ENCODE measurements at places on chromosomes 5 and 9.

DNA sequence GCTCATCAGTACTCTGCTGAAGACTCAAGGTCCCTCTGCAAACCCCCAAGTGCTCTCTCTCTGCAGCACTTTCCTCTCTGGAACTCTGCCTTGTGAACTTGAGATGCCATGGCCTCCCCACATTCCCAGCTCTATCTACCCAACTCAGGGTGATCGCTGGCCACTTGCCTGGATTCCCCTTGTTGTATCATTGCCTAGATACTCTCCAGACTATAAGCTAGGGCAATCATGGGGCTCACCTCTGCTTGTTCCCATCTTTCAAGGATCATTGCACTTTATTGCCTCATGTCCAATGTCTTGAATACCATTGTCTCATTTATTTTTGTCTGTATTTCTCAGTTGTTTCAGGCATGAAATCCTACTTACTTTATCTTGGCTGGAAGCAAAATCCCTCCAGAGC is 144.1 kb downstream of the PLPPR1 start:
- no peak for DNase-seq

DNA sequence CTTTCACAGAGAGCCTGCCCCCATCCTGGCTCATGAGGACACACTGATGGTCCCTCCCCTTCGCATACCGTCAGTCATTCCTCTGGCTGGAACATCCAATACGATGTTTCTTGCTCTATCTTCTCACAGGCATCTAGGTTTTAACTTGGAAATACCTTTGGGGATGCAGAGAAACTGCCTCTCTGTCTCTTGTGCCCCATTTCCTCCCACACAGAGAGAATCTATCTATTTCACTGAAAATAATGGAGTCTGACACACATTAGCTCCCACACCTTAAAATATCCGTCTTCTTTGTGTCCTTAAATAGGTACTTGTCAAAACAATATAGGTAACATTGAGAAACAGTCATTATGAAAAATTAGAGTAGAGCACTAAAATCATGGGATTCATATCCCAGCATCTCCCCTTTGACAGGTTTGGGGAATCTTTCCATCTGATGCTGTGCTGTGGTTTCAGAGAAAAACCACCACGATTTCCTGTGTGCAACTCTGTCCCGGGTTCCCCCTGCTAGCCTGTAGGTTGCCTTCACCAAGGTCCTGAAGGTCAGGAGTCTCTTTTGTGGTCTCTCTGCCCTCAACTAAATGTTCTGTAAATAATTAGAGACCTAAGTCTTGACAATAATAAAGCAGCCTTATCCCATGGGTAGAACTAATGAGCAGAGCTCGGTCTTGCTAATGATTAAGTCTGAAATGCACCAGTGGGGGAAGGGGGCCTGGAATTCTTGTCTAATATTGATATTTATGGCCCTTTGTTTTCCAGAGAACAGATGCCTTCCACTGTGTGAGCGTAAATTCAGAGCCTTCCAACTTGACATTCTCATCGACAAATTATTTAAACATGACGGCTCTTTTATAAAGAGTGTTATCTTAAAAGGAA is 371.0 kb downstream of the ICE1 start:
- DNase-seq: no peak

GRCh38 chr9:134847138-134847537 is 33.5 kb upstream of the FCN2 start:
- DNase-seq: no peak

GRCh38 chr9:113558632-113559502 is 95.3 kb downstream of the RGS3 start:
- no peak for DNase-seq

DNA sequence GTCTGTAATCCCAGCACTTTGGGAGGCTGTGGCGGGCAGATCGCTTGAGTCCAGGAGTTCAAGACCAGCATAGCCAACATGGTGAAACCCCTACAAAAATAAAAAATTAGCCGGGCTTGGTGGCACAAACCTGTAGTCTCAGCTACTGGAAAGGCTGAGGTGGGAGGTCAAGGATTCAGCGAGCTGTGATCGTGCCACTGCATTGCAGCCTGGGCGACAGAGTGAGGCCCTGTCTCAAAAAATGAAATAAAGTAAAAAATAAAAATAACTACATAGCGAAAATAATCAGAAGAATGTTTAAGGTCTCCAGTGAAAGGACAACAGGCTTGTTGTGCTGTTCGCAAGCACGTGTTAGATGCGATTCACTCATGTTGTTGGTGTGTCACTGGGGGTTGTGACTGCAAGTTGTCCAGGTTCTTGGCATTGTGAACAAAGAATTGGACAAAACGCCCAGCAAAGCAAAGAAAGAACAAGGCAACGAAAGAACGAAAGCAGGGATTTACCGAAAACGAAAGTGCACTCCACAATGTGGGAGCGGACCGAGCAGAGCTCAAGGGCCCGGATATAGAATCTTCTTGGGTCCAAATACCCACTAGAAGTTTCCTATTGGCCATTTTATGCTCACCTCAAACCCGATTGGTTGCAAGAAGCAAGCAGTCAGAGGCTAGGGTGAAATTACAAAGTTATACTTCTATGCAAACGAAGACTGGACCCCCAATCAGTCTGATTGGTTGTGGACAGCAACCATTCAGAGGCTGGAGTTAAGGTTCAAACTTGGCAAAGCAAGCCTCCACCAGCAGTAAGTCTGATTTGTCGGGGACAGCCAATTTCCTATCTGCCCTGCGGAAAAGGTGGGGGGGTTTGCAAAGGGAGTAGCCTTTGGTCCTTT is 844 bp upstream of the MCCC2 start:
- peak; percentile 22 for DNase-seq

- DNase-seq: no peak
Measured at GRCh38 chr9:3027210-3027609, 183.3 kb upstream of the PUM3 start.

- no peak for DNase-seq
Measured at GRCh38 chr9:121855476-121855875, 204.0 kb downstream of the DAB2IP start.

GRCh38 chr5:132222649-132223038 is 5.0 kb downstream of the P4HA2 start:
- no peak for DNase-seq

DNA sequence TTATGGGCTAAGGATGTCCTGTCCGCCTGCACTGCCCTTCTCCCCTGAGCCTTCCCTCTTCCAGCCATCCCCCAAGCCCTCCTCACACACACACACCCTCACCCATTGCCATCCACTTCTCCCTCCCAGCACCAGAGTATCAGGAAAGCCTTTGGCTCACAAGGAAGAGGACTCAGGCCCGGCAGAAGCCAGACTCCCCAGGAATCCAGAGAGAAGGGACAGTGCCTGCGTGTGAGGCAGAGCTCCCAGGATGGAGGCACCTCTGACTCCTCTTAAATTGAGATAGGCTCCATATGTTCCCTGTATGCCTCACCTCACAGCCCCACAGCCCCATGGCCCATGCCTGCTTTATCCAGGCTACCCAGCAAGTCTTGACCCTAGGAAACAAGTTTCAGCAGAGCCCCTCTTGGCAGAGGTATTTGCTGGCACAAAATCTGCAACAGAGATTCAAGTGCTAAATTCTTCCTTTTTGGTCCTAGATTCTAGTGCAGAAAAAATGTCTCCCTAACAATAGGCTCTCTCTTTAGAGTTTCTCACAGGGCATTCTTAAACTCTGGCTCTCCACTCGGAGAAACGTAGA is 761 bp downstream of the IL17B start:
- no peak for DNase-seq

GRCh38 chr9:89311346-89312221 is 589 bp downstream of the CKS2 start:
- no peak for DNase-seq

DNA sequence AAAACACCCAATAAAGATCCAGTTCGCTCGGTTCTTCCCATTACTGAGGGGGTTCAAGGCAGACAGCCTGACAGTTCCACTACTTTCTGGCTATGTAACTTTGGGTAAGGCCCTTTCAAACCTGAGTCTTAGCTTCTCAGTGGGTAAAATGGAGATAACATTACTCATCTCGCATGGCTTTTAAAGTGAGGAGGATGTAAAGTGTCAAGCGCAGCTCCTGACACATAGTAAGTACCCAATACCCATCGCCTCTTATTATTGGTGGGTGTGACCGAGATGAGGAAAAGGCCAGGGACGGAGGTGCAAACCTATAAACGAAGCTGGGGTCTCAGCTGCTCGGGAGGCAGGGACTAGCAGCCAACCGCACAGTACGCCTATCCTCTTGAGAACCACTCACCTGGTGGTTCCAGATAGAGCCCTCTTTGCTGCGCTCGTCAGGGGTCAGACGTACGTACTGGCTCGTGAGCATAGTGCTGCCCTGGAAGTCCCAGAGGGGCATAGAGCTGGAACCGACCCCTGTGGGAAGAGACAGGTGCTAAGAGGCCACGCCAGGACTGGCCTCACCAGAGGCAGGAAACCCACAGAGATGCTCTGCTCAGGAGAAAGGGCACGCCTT is 584 bp downstream of the LMAN2 start:
- no peak for DNase-seq

DNA sequence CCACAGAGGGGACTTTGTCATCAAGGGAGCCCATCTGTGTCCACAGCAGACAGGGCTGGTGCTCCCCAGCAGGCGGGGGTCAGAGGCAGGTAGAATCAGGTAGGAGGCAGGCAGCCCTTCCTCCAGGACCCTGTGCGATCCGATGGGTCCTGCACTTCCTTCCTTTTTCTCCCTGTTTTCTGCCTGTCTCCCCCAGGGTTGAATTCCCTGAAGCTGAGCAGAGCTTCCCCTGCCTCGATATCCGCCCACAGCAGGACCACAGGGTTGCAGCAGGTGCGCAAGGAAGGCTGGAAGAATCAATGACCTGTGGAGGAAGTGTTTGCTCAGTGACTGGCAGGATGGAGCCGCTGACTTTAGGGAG is 69.2 kb downstream of the MRPL36 start:
- no peak for DNase-seq

DNA sequence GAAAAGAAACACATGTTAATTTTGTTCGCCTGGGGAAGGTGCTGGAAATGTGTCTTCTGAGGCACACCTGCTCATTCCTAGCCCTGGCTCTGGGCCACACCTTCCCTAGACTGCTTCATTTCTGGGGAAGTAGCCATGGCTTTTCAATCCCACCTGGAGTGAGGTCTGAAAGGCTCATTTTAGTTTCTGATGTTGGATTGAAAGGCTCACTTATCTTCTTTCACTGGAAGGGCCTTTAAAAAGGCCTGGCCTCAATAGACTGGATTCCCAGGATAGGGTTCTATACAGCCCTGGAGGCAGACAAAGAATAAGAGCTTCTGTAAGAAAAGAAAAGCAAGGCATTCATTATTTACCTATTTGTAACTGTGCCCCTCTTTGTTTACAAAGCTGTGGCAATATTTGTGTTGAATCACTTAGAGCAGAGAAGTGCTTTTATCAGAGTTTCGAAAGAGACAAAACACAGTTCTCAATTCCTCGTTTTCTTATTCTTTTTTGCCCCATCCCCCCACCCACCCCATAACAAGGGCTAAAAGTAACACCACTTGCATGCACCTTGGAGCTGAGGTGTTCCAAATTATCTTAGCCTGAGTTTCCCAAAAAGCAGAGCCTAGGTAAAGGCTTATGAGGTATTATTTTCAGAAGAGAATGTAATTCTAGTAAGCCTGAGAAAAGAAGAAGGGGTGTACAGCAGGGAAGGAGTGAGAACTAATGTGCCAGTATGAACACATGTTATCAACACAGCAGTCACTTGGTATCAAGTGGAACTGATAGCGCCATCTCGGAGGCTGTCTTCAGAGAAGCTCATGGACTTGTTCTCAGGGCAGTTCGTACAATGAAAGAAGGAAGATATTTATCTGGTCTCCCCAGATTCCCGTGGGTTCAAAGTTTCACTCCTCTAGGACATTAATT is 413.1 kb downstream of the KCTD16 start:
- no peak for DNase-seq

GRCh38 chr9:113715086-113715485 is 161.0 kb upstream of the ZNF618 start:
- DNase-seq: no peak

DNA sequence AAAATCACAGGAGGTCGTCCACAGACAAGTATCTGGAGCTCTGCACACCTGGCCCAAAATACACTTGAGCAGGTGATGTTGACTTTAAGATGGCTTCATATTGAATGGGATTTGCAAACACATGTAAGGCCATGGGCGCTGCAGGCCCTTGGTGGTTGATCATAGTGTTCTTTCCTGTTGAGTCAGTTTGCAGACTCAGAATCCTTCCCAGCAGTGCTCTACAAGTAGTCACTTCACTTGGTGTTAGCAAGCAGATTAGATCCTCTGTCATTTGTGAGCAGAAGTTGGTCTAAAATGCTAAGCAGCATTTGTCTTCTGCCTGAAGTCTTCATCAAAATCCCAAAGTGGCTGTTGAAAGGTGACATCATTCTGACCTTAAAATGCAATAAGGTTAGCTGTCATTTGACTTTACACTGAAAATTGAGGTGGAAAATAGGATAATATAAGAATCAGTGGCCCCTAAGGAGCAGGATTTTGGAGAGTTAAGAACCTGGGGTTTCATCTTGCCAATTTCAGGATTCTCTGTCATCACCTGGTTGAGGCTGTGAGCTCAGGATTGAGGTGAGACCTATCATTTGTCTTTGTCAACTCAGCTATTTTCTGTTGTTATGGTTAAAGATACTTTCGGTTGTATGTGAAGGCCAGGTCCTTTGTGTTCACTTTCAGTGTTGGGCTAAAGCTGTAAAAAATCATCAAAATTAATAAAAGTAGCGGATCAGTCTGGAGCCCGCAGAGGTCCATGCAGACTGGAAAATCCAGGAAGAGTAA is 114.5 kb downstream of the LRRC70 start:
- DNase-seq: no peak

- DNase-seq: no peak
Measured at GRCh38 chr5:72154076-72154756, 46.9 kb downstream of the MAP1B start.

DNA sequence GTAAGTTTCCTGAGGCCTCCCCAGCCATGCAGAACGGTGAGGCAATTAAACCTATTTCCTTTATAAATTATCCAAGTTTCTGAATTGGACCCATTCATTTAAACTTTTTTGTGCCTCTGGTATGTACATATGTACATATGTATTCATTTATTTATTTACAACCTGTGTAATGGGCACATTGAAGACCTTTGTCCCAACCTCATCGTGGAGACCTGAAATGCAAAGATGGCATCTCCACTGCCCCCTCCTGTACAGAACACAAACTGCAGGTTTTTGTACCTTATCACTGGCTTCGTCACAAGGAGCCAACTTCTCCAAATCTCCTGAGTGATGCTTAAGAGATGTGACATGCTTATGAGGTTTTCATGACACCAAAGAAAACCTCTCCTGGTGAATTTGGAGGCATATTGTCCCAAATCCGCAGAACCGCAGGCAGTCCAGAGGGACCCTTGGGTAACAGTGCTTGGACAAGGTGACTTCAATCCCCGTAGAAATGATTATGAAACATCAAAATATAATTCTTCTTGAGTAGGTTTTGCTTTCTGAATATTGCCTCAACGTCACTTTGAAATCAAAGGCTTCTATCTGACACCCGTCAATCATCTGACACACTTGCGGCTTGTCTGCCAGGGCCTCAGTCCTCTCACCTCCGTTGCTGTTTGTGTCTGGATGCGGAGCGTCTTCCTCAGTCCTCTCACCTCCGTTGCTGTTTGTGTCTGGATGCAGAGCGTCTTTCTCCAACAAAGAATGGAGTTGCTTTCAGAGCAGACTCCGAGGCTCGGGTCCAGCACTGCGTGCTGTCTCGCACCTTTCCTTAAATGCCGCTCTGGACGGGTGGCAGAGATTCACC is 135.0 kb upstream of the IRX4 start:
- peak; percentile 8 for DNase-seq

- no peak for DNase-seq
Measured at GRCh38 chr5:50727149-50727496, 60.7 kb downstream of the PARP8 start.

GRCh38 chr5:16690243-16690852 is 73.6 kb upstream of the RETREG1 start:
- peak; percentile 20 for DNase-seq

Measured in Panc1 (cell line).